Kidney (tissue), 22 donors: ENCODE measurements at places on chromosomes 2 and 18. TPM values are rescaled to one million over a fixed set of nuclear protein-coding genes. Genes with fewer than 3 reads are reported as not detected.

DNA sequence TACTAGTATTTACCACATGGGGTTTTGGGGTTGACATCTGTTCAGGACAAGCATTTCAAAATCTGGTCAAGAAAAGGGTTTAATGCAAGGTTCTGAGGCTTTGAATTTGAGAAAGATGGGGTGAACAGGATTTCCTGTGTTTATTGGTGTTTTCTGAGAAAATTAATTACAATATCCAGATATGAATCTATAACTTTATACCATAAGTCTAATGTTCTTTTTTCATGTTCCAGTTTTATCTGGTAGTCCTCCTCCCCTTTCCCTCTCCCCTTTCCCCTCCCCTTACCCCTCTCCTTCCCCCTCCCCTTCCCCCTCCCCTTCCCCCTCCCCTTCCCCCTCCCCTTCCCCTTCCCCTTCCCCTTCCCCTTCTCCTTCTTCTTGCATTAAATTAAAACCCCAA, 1518.2 kb upstream of the TMEFF2 start:
- DNase-seq: no peak

DNA sequence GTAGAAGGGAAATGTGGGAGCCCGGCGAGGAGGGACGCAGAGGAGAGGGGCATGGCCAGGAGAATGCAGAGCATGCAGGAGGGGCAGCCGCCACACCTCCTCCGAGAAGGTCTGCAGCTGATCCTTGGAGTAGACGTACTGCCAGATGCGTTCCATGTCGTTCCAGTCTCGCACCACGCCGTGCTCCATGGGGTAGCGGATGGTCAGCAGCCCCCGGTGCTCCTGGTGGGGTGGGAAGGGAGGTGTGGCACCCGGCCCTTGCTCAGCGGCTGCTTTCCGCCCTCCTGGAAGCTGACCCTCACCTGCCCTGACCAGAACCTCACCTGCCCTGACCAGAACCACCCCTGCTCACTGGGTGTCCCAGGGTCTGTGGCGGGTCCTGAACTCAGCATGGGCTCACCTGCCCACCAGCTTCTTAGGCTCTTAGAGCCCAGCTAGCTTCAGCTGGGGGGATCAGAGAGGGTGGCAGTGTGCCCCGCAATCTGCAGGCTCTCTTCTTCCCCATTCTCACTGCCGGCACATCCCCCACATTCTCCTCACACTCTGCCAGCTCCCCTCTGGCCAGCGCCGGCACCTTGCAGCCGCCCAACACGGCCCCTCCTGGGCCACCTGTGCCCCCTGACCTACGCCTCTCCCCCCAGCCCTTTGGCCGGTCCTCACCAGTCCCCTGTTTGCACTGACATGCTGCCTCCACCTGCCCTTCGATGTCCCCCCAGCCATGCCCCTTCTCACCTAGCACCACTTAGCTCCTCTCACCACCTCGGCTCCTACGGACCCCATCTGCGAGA, 4.4 kb downstream of the ACTR1B start:
- DNase-seq: no peak

DNA sequence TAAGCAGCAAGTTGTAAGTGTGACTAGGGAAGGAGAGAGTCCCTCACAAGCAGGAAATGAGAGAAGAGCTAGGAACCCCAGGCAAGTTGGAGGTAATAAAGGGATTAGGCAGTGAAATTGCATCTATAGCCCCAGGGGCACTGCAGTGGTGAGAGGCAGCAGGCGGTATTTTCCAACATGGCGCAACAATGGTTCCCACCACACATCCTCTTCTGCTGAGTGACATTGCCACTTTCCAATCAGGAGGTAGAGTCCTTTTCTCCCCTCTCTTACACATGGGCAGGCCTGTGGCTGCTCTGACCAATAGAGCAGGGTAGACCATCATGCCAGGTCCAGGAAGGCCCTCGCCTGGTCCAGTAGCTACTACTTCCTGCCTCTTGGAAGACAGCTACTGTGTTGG, 86.6 kb downstream of the DNER start:
- no peak for DNase-seq

- DNase-seq: peak; percentile 92
Measured at GRCh38 chr2:12177455-12178288, 431.2 kb downstream of the LPIN1 start.

The DHRS9 gene
- not detected for polyA plus RNA-seq

The MYO3B gene
- polyA plus RNA-seq: 3.5 TPM

The ZNF521 gene
- polyA plus RNA-seq: 1.8 TPM

The KCNG2 gene
- polyA plus RNA-seq: not detected
